ENCODE measurements at places on chromosomes 1 and 21.

DNA sequence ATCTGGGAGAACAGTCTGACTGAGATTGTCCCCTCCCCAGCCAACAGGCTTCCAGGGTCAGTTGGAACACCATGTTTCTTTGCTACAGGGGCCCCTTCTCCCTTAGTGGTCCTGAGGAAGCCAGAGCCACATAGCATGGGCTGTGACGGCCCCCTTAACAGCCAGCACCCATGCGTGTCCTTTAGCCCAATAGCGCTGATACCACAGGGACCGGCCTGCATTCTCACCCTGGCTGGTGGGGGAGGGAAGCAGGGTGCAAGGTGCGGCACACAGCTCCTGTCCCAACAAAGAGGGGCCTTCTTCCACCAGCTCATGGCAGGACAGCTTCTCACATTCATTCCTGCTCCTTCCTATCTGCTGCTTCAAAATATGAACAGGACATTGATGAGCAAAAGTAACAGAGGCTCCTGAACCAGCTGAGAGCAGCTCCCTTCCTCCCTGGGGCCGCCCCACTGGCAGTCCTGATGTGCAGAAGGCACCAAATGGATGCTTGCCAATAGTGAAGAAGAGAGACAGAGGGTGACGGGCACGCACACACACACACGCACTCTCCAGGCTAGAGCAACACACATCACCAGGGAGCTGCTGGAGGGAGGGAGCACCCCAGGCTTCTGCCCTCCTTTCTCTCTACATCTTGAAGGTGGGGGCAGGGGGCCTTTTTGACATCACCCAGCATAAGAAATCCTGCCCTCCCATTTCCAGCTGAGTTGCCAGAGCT, 99.4 kb downstream of the CRYAA start:
- no peak for DNase-seq

DNA sequence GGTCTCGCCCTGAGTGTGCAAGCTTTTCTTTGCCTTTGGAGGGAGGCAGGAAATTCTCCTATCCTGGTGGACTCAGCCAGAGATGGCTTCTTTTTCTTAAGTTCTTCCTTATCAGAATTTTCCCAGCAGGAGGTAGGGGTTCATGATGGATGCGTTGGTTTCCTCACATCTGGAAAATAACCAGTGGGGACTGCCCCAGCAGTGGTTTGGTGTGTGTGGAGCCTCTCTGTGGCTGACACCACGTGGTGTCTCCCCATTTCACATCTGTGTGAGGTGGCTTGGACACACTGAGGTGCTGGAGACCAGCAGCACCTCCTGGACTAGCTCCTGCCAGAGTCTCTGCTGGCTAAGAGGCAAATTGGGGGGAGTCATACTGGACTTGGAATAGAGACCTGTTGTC, 32.6 kb downstream of the B3GALT5 start:
- DNase-seq, result no peak

DNA sequence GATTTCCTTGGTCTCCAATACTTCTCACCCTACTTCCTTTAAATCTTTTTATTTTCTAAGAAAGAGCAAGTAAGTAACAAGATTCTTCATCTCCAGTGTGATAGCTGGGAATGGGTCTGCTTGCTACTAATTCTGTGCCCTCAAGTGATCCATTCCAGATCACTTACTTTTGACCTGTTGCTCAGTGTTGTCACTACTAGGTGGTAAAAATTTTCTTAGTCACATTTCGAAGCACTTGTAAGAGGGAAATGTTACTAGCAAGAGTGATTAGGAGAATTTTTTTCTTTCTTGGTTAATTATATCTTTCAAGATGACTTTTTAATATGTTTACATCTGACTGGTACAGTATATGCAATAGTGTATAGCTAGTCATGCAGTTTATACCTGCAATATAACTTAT, 2.2 kb downstream of the UBAP2L start:
- no peak for DNase-seq

DNA sequence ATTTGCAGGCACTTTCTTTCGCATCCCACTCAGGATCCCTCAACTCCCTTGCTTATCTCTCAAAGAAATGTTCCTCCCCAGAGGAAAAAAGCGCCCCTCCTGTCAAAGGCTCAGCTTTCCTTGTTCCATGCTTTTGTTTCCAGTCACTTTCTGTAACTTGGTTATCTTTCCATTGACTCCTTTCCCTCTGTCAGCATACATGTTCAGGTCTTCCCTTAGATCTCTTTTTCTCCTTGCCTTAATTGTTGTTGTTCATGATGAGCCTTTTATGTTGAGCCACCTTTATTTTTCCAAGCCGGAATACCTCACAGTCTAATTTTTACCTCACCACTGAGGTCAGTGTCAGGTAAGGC, 46.5 kb upstream of the PODN start:
- no peak for DNase-seq

DNA sequence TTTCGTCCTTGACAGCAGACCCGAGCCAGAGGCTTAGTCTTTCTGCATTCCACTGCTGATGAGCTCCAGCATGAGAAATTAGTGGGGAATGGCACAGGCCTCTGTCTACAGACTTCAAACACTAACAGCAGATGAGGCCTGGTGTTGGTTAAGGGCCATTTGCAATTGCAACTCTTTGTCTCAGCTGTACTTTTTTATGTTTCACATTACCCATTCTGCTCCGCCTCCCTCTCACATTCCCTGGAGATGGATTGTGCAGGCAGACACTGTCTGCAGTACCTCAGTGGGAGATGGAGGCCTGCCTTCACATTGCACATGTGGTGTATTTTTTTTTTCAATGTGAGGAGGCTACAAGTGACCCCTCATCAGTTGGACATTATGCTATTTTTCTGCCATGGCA, 370.2 kb downstream of the DUSP10 start:
- no peak for DNase-seq

DNA sequence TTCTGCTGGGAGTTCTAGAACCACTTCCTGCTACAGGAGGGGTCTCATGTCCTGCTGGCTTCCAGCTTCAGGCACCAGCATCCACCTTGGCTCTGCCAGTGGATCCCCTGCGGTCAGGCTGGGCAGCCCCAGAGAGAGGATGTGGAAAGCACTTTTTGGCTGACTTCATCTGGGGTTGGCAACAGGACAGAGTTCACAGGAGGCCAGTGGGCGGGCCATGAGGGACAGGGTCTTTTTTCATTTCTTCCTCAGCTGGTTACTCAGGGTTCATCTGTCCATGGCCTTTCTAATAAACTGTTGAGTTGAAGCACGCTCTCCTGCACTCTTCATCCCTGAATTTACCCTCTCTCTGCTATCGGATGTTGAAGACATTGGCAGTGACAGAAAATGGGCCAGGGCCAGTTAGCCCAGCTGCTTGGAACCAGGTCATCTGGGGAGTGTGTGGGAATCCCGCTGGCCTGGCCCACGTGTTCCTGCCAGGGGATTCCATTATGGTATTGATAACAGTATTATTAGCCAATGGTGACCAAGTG, 45.2 kb downstream of the RPS6KA1 start:
- no peak for DNase-seq

- DNase-seq, result no peak
These were observed 7.1 kb upstream of the PEF1 start for GRCh38 chr1:31651766-31652165.

GRCh38 chr1:212291505-212292134, 6.4 kb downstream of the PPP2R5A start:
- DNase-seq, result no peak
